ENCODE measurements at places on chromosomes 2 and 18.

DNA sequence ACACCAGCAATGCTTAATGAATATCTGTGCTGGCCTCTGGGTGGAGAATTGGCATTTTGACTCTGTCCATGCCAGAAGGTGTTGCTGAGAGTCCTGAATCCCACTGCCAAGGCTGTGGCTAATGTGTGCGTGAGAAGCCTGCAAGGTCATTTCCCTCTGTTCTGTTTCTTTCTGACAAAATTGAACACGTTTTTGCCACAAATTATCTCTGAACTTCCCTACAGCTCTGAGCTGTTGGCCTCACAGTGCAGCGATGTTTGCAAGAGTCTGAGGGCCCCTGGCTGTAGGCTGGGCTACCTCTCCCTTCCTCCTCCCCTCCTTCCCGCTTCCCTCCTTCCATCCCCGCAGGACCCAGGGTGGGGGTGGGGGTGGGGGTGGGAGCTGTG, 154.1 kb upstream of the HS6ST1 start:
- no peak for DNase-seq

- DNase-seq = no peak
Measured at GRCh38 chr18:73316513-73316912, 448.7 kb upstream of the NETO1 start.

- no peak for DNase-seq
Measured at GRCh38 chr18:39959839-39960238, 1995.2 kb upstream of the PIK3C3 start.

- DNase-seq = no peak
Measured at GRCh38 chr2:28400419-28400818, 7.8 kb downstream of the FOSL2 start.

GRCh38 chr18:62420151-62420512, 95.0 kb downstream of the TNFRSF11A start:
- DNase-seq = no peak

DNA sequence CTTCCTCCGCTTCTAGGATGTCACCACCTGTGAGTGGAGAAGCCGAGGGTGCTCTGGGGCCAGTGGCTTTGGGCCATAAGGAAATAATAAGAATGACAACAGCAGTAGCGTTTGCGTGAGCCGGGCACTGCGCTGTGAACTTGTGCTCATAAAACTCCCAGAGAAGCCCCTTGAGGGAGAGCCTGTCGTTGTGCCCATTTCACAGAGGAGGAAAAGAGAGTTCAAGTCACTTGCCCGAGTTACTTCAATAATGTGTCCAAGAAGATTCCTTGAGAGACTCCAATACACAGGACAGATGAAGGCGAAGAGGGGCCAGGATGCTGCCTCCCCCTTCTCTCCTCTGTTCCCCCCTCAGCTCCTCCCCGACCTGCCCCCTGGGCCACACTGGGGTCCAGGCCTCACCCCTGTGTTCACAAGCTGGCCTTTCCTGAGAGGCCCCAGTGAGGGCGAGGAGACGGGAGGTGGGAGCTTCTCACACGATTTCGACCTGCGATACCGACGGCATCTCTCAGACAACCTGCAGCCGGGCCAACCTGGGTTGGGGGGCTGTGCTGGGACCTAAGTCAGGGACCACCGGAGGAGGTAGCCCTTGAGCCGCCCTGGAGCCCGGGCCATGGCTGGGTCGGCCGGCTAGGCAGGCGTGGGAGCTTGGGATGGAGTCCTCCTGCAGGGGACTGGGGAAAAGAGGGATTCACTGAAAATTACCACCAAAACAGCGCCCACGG, 53.5 kb upstream of the UBE2F start:
- no peak for DNase-seq

DNA sequence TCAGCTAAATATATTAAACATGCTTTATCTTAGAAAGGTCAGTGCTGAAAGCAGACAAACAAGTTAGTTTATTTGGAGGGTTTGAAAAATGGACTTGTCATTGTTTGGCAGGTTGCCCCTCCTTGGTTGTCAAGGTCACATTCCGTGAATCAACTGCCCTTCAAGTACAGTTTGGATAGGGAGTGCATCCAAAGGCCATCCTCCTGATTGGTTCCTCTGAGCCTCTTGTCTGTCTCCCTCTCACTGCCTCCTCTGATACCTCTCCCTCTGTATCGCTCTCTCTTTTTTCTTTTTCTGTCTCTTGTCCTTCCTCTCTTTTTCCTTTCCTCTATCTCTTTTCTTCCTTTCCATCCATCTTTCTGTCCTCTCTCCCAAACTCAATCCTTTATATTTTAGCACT, 5.4 kb downstream of the ITGAV start:
- DNase-seq = no peak

GRCh38 chr2:232511336-232511890, 8.8 kb upstream of the PRSS56 start:
- DNase-seq = no peak

GRCh38 chr18:53070788-53071187, 730.8 kb downstream of the DCC start:
- no peak for DNase-seq

DNA sequence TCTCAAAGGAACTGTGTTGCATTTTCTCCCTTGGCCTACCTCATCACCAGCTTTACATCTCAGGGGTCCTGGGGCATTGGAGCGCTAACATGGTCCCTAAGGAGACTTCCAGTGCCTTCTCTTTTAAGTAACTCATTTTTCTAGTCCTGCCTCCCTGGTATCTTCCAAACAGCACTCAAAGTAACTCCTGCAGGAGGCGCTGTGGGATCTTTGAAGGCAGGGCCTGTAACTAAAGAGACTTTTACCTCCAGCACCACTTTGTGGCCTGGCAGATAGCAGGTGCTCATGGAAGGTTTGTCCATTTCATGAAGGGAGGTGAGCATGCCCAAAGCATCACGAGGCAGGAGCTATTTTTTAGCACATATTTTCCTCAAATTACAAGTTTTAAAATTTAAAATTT, 411.0 kb upstream of the GYPC start:
- no peak for DNase-seq

DNA sequence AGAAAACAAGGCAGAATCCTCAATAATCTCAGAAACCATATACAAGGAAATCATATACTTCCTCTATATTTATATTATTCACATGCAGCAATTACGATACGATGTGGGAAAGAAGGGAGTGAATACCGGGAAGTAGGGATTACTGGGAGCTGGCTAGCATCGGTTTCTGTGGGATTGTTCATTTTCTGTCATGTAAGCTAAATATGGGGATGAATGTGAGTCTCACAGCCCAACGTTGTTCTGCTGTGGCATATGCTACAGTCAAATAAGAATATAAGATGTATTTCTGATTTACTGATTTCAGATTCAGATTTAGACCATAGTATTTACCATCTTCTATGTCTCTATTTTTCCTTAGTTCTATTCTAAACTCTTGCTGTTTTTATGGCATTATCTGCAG, 113.6 kb downstream of the EVA1A start:
- no peak for DNase-seq

- DNase-seq = no peak
Measured at GRCh38 chr18:41996020-41996419, 41.0 kb downstream of the PIK3C3 start.

- no peak for DNase-seq
Measured at GRCh38 chr18:77061946-77062517, 70.6 kb downstream of the MBP start.

DNA sequence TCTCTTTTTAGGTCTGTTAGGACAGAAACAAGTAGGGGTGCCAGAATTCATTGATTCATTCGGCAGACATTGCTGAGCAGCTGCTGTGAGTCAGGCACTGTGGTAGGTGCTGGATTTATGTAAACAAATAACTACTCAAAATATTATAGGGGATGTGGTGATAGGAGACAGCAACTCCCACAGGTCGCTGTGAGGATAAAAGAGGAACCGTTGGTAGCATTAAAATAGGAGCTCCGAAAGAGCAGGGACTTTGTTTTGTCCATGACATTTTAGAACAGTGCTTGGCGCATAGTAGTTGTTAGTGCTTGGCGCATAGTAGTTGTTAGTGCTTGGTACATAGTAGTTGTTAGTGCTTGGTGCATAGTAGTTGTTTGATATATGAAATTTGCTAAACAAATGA, 29.2 kb downstream of the ATP6V1C2 start:
- no peak for DNase-seq

- DNase-seq = no peak
Measured at GRCh38 chr2:128271597-128271910, 47.1 kb downstream of the HS6ST1 start.

DNA sequence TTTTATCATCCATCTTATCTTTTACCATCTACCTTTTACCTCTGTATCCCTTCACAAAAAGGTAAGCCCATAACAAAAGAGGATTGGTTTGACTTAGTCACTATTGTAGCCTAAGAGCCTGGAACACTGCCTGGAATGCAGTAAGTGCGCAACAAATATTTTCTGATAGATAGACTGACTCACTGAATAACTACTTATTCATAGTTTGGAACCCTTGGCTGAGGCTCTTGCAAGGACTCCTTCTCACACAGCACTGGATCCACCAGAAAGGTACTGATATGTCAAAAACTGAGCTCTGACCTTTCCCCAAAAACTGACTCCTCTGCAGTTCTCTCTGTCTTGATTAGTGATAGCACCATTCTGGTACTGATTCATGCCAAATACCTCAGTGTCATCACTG, 426.7 kb downstream of the SETBP1 start:
- no peak for DNase-seq

- DNase-seq = no peak
Measured at GRCh38 chr18:10265560-10266333, 188.7 kb upstream of the APCDD1 start.

DNA sequence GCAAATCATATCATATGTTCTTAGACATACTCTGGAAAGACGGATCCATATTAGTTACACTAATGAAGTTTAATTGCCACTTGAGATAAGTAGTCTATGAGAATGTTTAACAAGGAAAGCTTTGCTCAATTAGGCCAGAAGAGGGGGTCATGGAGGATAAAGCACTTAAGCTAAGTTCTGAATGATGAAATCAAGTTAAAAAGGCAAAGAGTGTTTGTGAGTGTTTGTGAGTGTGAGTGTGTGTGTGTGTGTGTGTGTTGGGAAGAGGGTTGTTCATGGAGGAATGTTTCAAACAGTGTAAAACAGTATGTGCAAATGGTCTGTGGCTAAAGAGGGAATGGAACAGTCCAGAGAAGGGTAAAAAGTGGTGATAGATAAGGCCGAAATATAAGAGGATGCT, 360.9 kb downstream of the ERBB4 start:
- DNase-seq = no peak

GRCh38 chr2:179861027-179861415, 391 bp downstream of the ZNF385B start:
- no peak for DNase-seq

DNA sequence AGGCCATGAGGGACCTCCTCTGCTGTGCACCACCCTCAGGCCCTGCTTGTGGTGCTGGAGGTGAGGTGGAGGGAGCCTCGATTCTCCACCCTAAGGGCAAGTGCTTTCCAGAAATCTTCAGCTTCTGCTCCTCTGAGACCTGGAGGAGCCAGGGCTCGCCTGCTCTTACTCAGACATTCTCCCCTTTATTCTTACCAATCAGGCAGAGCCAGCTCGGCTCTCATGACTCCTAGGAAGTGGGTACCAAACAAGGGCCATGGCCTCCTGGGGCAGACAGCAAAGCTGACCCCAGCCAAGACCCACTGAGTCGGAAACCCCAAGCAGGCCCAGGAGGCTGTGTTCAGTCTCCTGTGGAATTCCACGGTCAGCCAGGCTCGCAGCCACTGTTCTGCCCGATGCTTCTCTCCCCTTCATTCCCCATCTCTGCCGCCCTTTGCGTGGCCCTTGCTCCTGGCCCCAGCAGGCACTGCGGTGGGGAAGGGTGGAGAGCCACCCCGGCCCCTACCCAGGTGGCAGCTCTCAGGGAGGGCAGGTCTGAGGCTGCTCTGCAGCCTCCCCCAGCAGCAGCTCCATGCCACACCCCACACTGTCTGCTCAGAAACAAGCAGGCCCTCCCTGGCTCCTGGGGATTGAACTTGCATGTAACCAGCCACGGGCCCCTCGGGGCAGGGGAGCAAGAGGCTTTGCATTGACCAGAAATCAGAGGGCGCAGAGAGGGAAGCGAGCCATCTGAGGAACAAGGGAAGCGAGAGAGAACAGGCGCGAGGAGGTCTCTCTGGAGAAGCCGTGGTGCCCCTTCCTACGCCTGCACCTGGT, 24.0 kb downstream of the HS1BP3 start:
- DNase-seq = no peak

DNA sequence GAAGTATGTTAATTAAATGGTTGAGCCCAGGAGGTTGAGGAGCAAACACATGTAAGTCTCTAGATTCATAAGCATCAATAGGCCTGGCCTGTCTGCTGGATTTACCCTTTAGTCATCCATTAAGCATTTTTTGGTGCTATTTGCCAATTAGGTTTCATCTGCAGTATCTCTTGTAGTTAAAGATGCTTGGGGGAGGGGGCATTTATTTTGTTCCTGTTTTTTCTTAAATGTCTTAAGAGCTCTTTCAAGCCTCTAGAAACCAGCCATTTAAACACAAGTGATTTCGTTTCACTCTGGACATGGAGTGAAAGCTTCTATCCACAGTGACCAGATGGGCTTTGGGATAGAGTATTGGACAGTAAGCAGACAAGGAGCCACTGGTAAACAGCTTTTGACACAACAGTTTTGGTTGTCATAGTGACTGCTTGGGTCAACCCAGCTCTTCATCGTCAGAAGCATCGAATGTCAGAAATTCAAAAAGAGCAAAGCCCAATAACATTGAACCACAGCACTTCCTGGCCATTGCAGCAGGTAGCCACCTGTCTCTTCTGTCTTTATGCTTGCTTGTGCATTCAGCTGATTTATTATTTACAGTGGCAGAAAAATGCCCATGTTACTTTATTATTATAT, 4.9 kb downstream of the QPCT start:
- no peak for DNase-seq

DNA sequence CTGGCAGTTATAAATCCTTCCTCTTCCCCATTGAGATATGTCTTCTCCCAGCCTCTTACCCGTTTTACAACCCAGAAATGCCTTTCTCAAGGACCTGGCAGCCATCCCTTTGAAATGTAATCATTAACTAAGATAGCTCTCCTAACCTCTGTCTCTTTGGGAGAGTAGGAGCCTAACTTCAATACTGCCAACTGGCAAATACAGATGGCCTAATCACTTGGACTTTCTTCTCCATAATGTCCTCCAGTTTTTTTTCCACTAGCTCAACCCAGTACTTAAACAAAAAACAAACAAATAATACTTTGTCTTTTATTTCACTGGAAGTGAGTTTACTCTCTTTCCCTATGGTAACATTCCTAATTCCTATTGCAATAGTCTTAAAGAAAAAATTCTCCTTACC, 1391.1 kb downstream of the SUCLG1 start:
- no peak for DNase-seq

DNA sequence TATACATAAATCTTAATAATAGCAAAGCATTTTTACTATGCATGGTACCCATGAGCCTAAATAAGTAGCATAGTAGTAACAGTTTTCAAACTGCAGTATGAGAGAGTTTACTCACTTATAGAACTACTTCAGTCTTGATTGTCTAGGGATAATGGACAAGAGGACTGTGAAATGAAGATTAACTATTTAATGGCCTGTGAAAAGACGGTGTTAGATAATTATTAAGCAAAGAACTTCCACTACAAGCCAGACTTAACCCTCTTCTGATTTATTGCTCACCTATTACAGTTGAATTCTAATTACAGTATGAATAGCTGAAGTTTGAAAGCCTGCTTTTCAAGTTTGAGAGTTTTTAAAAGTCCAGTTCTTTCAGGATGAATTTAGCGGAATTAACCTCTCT, 18.9 kb downstream of the PIK3C3 start:
- DNase-seq = no peak
